Left lung (tissue), 14 donors: ENCODE measurements at places on chromosomes 3 and 15.
A peak's percentile ranks its signal among the peaks of the same experiment; 100 is the strongest.

DNA sequence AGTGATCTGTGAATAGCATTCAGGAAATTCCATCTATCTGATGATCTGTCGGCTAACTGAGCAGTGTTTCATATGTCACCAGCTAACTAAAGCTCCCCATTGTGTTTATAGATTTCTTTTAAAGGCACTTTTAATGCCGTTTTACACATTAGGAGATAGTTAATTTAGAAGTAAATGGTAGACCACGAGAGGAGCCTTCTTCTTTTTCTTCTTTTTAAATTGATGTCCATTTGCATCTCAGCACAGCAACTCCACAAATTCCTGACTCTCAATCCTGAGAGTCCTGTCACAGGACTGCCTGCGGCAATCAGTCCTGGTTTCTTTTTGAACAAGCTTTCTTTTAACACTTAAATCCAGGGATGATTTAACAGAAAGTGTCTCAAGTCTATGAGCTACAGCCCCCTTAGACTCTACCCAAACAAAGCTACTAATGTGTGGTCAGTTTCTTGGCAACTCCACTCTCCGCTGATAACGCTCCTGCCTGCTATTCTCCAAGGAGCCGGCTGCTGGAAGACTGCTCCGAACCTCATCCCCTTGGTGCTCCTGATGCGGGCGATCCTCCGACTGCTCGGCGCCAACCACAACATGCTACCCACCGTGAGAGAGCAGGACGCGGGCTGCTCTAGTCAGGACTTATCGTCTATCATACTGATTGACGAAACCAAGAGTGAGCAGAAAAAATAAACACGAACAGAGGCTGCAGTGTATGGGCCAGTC is 421.4 kb downstream of the MECOM start:
- peak; percentile 68 for DNase-seq

GRCh38 chr3:25899352-25900101 is 109.6 kb downstream of the OXSM start:
- no peak for DNase-seq

GRCh38 chr3:7188551-7188950 is 327.6 kb downstream of the GRM7 start:
- DNase-seq, result no peak

DNA sequence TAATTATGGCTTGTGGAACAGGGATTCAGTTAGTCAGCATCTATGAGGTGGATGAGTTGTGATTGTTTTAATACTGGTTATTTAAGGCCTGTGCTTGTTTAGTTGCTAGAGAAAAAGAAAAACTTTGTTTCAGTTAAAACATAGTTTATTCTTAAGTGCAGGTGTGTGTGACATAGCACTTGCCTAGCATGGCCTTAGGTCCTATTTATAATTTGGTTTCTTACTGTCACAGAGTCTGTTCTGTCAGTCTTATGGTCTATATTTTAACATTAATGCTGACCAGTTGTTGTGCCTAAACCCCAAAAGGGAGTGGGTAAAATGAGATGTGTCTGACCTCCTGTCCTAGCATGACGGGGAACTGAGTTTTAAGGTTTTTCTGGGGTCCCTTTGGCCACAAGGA is 486.3 kb downstream of the ZIC1 start:
- DNase-seq, result no peak

DNA sequence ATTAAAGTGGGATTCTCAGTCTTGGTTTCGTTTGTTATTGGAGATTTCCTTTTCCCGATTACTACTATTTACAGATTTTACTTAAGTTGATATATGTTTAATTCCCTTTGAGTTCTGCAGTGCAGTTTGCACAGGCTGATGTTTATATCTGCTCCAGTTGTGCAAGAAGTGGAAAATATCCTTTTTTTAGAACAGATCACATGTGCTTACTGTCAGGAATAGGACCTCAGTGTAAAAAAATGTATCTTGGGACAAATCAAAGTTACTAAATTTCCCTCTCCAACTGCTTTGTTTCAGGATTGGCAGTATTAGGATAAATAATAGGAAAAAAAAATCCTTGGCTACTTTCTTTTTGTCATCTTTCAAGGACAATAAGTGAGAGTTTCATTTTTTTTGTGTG is 6.9 kb downstream of the MITF start:
- DNase-seq, result no peak

DNA sequence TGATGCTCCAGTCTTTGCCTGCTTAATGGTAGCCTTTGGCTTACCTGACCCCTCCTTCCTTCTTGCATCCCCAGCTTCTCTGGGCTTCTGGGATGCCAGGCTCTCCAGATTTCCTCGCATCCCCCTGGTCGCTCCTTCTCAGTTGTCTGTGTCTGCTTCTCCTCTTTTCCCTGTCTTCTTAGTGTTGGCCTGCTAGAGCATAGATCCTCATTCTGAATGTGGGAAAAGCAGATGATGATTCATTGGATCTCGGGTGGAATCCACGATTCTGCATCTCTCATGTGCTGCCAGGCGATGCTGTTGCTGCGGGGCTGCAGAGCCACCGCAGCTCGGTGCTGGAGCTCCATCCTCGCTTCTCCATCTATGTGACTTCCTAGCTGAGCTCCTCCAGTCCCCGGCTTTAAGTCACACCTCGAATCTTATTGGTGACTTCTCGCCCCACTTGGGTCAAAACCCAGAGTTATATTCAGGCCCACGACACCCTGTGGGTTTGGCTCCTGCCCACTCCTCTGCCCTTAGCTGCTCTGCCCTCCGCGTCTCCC is 47.4 kb downstream of the CGNL1 start:
- DNase-seq, result no peak

- no peak for DNase-seq
Observed at GRCh38 chr3:127820221-127820825, 2.0 kb downstream of the MGLL start.

- no peak for DNase-seq
Observed at GRCh38 chr3:146969356-146969755, 364.2 kb upstream of the PLSCR5 start.

DNA sequence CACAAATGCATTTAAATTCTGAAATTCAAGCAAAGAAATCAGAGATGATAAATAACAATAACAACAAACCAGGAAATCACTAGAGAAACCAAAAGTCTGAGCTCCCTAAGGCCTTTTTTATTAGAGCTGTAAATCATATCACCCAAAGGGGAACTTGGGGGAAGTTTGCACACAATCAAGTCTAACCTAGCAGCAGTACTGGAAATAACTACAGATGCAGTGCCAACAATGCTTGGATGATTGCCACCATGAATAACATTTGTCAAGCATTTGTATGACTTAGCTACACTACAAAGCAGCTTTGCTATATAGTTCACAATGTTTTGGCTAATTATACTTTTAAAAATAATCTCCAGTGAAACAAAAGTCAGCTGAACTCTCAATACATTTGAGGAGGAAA is 27.8 kb downstream of the SHQ1 start:
- DNase-seq, result no peak

- DNase-seq, result no peak
Observed at GRCh38 chr3:21158861-21159542, 592.0 kb downstream of the ZNF385D start.

DNA sequence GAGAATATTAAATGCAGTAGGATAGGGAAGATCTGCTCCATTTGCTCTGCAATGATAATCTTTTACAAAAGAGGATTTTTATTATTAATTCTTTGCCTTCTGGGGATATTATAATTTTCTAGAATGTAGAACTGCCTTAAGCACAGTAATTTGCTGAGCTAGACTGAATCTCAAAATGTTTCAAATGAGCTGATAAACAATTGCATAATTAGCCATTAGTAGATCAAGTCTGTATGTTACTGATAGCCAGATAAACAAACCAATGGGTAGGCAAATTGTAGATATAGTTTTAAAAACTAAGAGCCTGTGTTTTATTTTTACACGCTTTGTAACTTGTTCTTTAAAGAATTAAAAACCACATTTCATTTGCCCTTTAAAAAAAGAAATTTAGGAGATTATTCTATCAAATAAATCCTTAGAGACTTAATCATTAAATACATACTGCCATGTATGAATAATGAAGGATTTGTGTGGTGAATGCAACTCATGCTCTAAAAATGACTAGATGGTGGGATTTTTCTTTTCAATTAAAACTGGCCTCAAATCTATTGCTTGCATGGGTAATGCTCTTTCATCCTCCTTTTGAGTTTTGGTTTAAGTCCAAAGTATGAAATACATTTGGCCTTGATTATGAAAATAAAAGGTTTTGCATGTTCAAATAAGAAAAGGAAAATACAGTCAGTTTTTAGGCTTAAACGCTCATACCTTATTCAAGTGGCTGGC is 32.6 kb upstream of the NANOGP8 start:
- DNase-seq, result no peak

GRCh38 chr3:73718326-73719110 is 93.8 kb upstream of the PDZRN3 start:
- no peak for DNase-seq

- no peak for DNase-seq
Observed at GRCh38 chr15:36960179-36960946, 140.0 kb downstream of the MEIS2 start.

DNA sequence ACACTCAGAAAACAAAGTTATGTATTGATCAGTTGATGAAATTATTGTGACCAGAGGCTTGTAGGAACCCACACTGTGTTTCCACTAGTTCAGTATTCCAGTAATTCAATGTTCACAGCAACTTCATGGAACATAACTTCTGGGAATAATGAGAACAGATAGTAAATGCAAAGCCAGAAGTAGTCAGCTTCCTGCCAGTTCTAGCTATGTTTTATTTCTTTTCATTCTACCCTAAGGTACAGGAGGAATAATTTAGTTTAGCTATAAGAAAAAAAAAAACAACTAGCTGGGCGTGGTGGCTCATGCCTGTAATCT is 48.6 kb downstream of the ARHGEF26 start:
- no peak for DNase-seq
